Esophagus squamous epithelium (tissue), 5 donors: ENCODE measurements at places on chromosomes 16 and 17. TPM values are rescaled to one million over a fixed set of nuclear protein-coding genes. Genes with fewer than 3 reads are reported as not detected.

Gene HOXB9
- not detected for total RNA-seq

Gene CLEC18A
- total RNA-seq, result 1.2 TPM

Gene ALOX12
- total RNA-seq, result 24.4 TPM

Gene DPEP1
- 0.76 TPM for total RNA-seq

Gene CNTNAP1
- total RNA-seq, result 0.88 TPM

Gene VPS25
- 86.7 TPM for total RNA-seq

Gene RND2
- 0.30 TPM for total RNA-seq

Gene KRTAP4-1
- total RNA-seq, result not detected

Gene MARCHF10
- total RNA-seq, result not detected
